ENCODE measurements at places on chromosomes 1 and 21. TPM values are rescaled to one million over a fixed set of nuclear protein-coding genes. Genes with fewer than 3 reads are reported as not detected.

Gene GPATCH2
- 10.1 TPM for polyA plus RNA-seq

Gene PTGFR
- polyA plus RNA-seq, result 1.3 TPM

Gene PANK4
- polyA plus RNA-seq, result 44.1 TPM

Gene LIX1L
- polyA plus RNA-seq, result 9.6 TPM

Gene MORC3
- 12.5 TPM for polyA plus RNA-seq

Gene UQCRHL
- 1.2 TPM for polyA plus RNA-seq

- DNase-seq, result no peak
Measured at GRCh38 chr1:87883906-87884305, 555.2 kb downstream of the LMO4 start.

- DNase-seq, result no peak
Measured at GRCh38 chr1:157371221-157371620, 181.1 kb downstream of the FCRL5 start.

DNA sequence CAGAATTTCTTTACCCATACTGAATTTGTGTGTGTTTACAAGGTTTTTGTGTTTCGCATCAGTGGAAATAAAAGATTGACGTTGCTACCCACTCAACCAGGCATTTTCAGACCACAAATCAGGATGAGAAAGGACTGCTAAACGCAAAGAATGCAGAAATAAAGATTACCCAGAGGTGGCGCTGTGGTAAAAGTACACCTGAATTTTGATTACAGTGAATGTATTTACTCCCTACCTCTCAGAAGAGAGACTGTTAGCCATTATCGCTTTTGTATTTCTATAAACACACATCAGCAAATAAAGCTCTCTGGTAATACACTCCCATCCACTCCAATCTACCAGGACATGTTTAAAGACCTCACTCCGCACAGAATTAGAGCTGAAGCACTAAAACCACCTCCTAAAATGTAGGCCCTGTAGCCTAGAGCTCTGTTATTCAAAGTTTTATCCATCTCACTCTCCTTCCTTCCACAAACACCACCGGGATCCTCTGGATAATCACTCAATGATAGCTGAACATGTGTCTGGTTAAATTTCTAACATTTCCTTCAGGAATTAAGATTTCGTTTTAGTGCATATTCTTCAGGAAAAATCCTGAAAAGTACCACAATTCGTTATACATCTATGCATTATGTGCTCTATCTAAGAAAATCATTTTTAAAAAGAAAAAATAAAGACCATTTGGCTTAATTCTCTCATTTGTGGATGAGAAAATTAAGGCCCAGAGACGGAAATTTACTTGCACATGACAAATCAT lies 2.5 kb upstream of the LMO4 start:
- peak; percentile 40 for DNase-seq

GRCh38 chr1:41492341-41492848 lies 7.9 kb upstream of the EDN2 start:
- DNase-seq, result no peak

GRCh38 chr1:214123061-214123784 lies 135.4 kb downstream of the PROX1 start:
- peak; percentile 50 for DNase-seq

DNA sequence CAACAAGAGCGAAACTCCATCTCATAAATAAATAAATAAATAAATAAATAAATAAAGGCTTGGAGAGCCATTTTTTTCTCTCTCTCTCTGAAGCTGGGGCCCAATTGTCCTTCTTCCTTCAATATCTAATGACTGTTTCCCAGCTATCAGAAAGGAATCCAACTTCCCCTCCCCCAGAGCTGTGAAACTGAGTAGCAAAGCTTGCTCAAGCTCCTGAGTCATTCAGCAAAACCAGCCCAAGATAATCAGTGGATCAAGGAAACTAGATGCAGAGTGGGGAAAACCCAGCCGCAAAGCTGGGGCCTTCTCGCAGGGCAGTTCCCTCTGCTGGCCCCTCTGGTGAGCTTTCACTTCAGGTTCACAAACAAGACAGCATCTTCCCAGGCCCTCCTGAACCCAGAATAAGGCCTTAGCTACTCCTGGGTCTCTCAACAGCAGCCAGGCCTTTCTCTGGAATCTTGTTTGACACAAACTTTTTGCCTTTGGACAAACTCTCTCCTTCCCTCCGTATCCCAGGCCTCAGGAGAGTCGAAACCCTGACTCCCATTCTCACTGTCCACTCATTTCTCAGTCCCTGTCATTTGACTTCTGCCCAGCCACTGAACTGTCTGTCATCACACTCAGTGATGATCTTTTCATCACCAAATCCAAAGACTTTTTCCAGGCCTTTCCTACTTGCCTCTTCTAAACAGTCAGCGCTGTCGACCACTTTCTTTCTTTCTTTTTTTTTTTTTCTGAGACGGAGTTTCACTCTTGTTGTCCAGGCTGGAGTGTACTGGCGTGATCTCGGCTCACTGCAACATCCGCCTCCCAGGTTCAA lies 18.0 kb upstream of the PTP4A2 start:
- DNase-seq, result peak; percentile 95

GRCh38 chr1:213017447-213018273 lies 2.0 kb upstream of the ANGEL2 start:
- DNase-seq, result no peak

DNA sequence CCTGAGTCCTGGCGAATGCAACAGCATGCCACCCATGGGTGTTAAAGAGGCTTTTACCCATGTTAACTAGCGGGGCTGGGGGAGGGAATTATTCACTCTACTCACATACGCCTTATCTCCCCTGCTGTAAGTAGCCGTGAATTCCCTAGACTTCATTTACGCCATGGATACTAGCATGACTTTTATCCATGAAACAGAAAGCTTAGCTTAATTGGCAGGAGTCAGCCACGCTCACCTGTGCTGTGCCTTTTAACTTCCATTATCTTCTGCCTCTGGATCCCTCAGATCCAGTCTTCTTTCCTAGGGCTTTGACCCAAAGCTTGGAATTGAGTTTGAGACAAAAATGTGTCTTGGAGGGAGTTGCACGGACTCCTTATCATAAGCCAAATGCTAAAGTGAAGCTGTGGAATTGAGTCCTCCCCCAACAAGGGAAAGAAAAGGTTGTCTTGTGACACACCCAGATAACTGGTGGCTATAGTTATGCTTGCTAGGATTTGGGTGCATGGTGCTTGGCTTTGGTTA lies 9.7 kb upstream of the NASP start:
- DNase-seq, result no peak

DNA sequence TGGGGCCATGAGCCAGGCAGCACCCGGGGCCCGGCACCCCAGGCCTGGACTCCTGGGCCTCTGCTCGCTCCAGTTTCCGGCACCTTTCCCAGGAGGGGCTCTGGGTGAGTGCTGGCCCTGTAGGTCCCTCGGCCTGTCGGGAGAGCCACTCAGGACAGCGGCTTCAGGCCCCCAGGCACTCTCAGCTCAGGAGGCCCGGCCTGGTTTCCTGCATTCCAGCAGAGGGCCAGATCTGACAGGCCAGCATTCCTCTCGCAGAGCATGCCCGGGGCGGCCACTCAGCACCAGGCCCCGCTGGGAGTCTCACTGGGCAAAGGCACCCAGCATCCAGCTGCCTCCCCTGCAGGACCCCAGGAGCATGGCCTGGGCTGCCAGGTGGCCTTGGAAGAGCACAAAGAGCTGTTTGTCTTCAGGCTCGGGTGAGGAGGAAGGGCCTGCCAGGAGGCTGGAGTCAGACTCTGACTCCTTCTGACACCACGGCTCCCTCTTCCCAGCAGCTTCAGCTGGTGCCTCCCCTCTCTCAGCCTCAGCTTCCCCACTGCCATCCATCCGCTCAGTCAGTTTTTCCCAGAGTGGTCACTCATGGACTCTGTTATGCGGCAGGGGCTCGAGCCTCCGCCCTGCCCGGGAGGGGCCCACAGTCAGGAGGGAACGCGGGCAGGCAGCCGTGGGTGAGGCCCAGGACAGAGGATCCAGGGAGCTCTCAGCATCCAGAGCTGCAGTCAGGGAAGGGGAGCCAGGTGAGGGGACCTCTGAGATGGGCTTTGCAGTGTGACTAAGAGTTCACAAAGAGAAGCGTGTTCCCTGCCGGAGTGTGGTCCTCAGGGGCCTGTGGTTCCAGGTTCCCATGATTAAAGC lies 51.7 kb downstream of the WNT9A start:
- DNase-seq, result peak; percentile 13

DNA sequence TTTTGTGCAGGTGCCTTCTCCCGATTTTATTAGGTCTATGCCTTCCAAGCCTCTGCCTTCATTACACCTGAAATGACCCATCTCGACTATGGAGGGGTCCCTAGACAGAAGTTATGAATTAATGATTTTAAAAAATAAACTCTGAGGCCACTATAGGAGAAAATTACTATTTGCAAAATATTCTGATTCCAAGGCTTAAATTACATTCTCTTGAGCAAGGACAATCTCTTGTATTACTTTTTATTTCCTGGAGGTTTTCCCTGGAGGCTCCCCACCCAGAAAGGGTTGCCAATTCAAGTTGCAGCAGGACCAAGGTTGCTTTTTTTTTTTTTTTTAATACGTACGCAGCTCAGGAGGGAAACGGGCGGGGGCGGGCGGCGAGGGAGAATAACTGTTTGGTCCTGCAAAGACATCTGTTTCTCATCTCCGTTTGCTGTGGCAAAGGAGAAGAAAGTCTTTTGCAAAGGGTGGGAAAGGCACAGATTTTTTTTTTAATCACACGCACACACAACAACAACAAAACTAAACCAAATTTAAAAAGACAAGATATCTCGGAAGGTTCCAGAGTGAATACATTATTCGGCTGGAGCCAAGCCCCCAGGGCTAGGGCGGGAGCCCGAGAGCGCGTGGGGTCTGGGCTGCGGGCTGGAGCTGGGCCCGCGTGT lies 618 bp upstream of the SERTAD4 start:
- DNase-seq, result no peak

DNA sequence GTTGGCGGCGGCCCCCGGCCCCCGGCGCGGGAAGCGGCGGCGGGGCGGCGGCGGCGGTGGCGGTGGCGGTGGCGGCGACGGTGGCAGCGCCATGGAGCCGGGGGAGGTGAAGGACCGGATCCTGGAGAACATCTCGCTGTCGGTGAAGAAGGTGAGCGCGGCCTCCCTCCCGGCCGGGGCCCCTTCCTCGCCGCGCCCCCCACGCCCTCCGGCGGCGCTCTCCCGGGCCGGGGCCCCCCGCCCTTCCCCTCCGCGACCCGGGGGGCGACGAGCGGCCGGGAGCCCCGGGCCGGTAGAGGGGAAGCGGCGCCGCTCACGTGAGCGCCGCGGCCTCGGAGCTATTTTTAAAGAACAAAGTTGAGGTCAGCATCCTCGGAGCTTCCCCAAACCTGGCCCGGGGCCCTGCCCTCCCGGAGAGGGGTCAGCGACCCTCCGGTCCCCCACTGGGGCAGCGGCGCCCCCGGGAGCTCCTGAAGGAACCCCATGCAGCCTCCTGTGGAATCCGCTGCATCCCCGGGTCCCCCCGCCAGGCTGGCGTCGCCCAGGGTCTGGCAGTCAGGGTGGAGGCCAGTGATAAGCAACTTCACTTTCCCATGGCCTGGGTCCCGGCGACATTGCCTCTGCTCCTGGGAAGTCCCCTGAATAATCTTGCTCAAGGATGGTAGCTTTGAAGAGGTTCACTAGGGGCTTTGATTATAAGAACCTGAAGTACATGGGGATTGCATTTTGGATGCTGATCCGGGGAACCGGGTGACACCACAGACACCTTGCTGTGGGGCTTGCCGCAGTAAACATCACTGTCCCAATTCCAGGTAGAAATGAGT lies 560 bp downstream of the PLEKHM2 start:
- peak; percentile 57 for DNase-seq

- no peak for DNase-seq
Measured at GRCh38 chr1:184315254-184315653, 71.6 kb upstream of the C1orf21 start.

GRCh38 chr1:112791723-112792104 lies 76.6 kb upstream of the PPM1J start:
- no peak for DNase-seq

DNA sequence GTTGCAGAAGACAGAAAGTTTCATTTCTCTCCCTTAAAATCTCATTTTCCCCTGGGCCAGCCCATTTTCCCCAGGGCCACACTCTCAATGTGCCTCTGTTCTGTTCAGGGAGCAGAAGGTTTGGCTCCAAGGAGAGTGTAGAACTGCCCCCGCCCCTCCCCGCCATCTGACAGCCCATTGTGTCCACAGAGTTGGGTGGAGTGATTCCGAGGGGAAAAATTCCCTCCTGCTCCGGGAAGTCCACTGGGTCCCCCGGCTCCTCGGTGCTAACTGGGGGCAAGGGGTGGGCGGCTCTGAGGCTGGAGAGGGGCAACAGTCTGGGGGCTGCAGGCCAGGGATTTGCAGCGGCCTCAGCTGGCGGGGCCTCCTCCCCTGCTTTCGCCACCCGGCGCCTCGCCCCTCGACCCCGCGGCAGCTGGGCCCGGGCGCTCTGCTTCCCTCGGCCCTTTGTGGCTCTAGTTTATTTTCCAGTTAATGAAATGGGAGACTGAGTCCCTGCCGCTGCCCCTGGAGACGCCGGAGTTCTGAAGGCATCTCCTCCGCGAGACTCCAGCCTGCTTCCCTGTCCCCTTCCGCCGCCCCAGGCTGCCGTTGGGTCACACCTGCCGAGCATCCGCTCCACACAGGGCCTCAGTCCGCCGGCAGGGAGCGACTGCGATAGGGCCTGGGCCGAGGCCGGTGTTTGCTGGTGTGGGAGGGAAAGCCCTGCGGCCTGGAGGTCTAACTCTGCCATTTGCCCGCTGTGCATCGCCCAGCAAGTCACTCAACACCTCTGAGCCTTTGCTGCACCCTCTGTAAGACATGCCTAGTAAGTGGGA lies 14.7 kb upstream of the KIRREL1 start:
- DNase-seq, result no peak

DNA sequence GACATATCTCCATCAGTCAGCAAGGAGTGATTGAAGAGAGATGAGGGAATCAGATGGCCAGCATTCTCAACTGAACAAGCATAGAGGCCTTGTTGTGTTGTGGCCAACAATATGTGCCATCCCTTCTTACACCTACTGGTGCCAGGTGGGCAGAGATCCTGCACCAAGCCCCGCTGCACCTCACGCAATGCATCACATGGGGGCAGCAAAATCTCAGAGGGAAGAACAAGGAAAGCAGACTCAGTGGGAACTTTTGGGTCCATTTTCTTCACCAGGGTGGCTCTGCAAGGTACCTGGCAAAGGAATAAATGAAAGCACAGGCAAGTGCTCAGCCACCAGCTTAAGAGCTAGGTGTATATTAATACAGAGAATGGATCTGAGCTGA lies 33.2 kb downstream of the HSD3B2 start:
- no peak for DNase-seq
